ENCODE measurements at places on chromosomes 1 and 21. TPM values are rescaled to one million over a fixed set of nuclear protein-coding genes. Genes with fewer than 3 reads are reported as not detected.

Gene PGLYRP3
- not detected for total RNA-seq

DNA sequence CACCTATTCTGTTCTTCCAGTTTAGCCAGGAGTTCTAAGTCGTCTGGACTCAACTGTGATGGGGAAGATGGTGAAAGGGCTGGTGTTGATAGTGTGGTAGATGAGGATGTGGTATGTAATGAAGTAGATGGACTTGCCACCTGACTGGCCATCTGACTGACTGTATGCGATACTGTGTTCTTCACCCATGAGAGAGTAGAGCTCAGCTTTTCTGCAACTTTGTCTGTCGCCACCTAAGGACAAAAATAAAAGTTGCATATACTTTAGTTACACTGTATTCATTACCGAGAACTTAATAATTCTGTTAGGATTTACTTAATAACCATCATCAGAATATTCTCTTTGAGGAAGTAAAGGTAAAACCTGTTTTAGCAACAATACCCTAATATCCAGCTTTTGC, 48.5 kb downstream of the EVI5 start:
- no peaks in the 10 kb centered on the region for H3K36me3 ChIP-seq
- H3K4me3 ChIP-seq, result no peak overlapping the region
- H3K27me3 ChIP-seq, result no peaks in the 10 kb centered on the region
- no peaks in the 10 kb centered on the region for H3K4me1 ChIP-seq
- DNase-seq, result peak; percentile 34

DNA sequence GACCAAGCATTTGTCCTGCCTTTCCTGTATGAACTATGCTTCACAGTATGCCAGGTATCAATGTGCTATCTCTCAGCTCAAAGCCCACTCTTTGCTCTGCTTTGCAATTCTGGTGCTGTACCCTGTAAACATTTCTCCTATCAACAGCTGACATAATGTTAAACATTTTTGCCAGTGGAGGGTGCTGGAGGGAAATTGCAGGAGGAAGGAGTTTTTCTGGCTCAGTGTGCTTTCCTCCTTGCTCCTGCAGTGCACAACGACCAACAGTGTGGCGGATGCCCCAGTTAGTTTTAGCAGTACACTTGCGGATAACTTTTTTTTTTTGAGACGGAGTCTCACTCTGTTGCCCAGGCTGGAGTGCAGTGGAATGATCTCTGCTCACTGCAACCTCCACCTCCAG, 67.1 kb upstream of the PTGFRN start:
- H3K4me3 ChIP-seq, result no peak overlapping the region
- H3K36me3 ChIP-seq, result no peaks in the 10 kb centered on the region
- no peak overlapping the region for H3K27ac ChIP-seq
- peak; percentile 49 for DNase-seq

DNA sequence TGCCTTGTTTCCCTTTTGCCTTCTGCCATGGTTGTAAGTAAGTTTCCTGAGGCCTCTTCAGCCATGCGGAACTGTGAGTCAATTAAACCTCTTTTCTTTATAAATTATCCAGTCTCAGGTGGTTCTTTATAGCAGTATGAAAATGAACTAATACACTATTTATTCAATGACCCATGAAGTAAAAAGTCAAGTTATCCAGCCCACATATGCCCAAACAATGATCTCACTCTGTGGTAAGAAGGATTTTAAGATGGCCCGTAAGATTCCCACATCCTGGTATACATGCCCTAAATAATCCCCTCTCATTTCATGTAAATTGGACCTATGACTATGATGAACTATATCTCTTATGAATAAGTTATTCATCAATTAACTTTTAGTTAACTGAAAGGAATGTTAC, 1008.3 kb upstream of the B3GALT2 start:
- no peak overlapping the region for H3K4me3 ChIP-seq
- H3K27me3 ChIP-seq, result no peaks in the 10 kb centered on the region
- no peak for DNase-seq
- H3K27ac ChIP-seq, result no peak overlapping the region
- no peaks in the 10 kb centered on the region for H3K4me1 ChIP-seq

Gene PRKAA2
- total RNA-seq, result 11.6 TPM

Gene PERM1
- total RNA-seq, result 0.25 TPM

Gene OPTC
- not detected for total RNA-seq

Gene KCNAB2
- 28.1 TPM for total RNA-seq

Gene SPRR1B
- total RNA-seq, result not detected

Gene MROH9
- total RNA-seq, result not detected

DNA sequence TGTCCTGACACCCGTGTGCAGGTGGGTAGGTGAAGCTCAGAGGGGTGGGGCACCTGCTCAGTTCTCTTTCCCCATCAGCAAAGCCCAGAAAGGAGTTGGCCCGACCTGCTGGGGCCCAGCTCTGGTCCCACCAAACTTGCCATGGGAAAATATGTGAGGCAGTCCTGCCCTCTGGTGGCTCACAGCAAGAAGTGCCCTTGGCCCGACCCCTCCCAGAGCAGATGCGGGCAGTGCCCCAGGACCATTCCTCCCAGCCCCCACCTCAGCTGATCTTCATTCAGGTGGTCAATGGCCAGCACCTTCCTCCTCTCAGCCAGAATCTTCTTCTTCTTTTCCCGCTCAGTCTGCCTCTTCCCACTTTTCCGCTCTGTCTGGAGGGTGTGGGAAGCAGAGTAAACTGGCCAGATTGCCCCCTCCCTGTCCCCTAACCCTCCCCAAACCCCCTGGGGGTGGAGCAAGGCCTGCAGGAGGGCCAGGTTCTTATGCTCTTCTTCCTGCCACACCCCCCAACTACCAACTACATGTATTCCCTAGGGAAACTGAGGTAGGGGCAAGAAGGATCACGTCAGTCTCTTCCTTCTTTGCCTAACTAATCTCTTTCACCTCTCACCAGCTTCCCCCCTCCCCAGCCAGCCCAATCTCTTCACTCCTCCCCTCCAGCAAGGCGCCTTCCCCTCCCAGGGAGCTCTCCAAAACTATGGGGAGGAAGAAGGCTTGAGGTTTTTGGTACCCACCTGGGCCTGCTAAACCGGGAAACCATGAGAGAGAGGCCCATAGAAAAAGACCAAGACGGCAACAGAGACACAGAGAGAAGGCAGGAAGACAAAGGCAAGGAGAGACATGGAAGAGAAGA, 15.6 kb downstream of the TNNT2 start:
- peak; percentile 41 for DNase-seq
- no peak overlapping the region for H3K27ac ChIP-seq
- no peaks in the 10 kb centered on the region for H3K27me3 ChIP-seq
- no peak overlapping the region for H3K4me3 ChIP-seq

GRCh38 chr1:230263568-230264195, 162.4 kb downstream of the PGBD5 start:
- no peaks in the 10 kb centered on the region for H3K27me3 ChIP-seq
- no peak for DNase-seq
- H3K36me3 ChIP-seq, result no peaks in the 10 kb centered on the region

DNA sequence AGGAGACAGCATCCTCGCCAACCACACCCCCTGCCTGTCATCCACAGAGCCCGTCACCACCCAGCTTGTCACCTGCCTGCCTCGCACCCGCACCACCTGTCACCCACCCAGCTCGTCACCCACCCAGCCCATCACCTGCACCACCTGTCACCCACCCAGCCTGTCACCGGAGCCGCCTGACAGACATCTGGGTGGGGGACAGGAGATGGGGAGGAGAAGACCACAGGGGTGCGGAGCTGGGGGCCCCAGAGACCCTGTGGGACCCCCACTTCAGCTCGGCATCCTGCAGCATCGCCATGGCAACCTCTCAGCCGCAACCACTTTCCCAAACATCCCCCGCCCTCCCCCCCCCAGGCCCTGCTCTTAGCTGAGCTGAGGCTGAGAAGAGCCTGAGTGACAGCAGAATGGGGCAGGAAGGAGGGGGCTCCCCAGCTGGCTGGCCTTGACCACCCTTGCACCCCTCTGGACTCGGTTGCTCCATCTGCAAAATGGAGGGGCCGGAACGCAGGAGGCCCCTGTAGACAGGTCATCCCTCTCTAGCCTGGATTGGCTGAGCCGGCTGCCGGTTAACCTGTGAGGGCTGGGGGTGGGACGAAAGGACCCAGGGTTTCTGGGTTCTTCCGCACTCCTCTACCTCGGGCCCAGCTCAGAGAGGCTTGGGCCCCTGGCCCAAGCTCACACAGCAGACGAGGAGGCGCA, 11.6 kb downstream of the AHDC1 start:
- H3K4me3 ChIP-seq, result no peak overlapping the region
- H3K36me3 ChIP-seq, result peaks cover 3% of the 10 kb centered on the region
- H3K27ac ChIP-seq, result no peak overlapping the region

DNA sequence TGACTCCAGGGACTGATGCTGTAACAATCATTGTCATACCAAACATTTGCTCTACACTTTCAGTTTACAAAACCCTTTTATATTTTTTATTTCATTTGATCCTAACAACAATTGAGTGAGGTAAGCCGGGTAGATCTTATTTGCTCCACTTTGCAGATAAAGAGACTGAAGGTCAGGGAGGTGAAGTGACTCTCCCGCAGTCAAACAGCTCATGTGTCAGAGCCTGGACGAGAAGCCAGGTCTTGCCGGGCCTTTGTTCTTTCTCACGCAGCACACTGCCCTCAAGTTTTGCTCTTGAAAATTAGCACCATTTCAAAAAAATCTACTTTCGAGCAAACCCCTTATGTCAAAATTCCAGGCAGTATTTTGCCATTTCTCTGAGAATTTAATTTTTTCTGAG, 65.2 kb downstream of the CD247 start:
- no peak for DNase-seq
- H3K27me3 ChIP-seq, result no peaks in the 10 kb centered on the region
- H3K27ac ChIP-seq, result no peak overlapping the region
- no peak overlapping the region for H3K4me3 ChIP-seq
- no peaks in the 10 kb centered on the region for H3K4me1 ChIP-seq

DNA sequence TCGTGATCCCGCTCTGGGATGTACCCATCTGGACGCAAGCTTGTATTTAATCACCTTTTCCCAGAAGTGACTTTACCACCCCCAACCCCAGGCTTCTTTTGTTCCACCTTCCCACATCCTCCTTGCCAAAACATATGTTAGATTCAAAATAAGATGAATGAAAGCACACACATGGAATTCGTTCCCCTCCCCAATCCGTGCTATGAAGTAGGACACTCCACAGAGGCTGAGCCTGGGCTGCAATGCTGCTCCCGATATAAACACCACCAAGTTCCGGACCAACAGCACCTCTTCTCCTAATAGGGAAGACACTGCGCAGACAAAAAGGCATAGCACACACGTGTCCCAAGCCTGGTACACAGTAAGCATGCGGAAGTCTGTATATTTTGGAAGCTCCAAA, 86.1 kb downstream of the CLSTN1 start:
- H3K27me3 ChIP-seq, result no peaks in the 10 kb centered on the region
- DNase-seq, result no peak
- no peaks in the 10 kb centered on the region for H3K4me1 ChIP-seq

- no peaks in the 10 kb centered on the region for H3K36me3 ChIP-seq
- no peak overlapping the region for H3K4me3 ChIP-seq
- no peak overlapping the region for H3K27ac ChIP-seq
- H3K27me3 ChIP-seq, result no peaks in the 10 kb centered on the region
Measured at GRCh38 chr1:167158111-167158812, 62.4 kb upstream of the POU2F1 start.
